ENCODE measurements at places on chromosomes 7 and 10.

GRCh38 chr7:124836173-124836572 lies 70.6 kb upstream of the GPR37 start:
- DNase-seq = no peak

DNA sequence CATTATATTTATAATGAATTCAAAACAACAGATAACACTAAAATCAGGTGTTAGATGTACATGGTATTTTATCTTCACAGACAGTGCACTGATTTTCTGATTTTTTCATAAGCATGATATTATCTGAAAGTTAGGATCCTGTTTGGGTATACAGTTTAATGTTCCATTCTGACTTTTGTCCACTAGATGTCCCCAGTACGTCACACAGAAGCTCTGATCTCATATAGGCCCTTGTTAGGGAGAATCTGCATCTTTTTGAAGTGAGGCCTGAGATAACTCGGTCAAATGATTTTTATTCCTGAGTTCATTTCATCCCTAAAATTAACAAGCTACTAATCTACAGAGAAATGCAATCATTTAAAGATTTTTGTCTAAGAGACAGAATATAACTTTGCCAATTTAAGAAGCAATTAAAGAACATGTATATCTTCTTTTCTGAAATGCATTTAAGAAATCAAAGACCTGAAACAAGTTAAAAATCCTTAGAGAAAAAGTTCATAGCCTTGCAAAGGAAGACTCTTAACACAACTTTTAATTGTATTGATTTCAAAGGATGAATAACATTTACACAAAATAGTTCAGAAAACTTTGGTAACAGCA lies 72.0 kb upstream of the TES start:
- DNase-seq = no peak

- no peak for DNase-seq
Observed at GRCh38 chr10:112827086-112827485, 123.0 kb upstream of the TCF7L2 start.

DNA sequence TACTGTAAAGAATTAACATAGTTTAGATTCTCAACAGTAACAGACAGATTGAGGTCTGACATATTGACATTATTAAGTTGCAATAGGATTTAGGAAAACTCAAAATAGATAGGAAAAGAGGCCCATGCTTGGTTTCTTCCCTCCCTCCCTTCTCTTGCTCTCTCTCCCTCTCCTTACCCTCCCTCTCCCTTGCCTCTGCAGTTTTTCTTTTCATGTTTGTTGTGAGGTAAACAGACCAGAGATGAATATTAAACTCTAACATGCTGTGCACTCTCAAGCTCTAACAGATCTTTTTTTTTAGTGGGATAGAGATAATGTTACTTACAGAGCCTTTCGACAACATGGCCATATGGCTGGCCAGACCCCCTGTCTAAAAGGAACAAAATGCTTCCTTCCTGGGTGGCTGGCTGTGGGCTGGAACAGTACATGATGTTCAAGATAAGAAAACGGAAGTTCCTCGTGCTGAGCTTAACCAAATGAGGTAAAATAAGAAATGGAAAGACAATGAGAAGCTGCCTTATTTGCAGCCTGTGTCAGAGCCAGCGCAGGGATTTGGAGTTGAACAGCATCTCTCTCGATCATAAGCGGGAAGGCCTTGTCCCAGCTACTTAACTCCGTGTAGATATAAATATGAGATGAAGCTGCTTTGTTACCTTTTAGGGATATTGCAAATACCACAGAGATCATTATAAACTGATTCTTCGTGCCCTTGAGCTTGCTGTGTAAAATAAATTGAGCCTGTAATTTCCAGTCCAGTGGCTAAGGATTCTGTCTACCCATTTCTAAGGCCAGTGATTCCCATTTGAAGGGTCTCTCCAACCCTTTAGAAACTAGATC lies 391.9 kb upstream of the NPVF start:
- peak; percentile 15 for DNase-seq

DNA sequence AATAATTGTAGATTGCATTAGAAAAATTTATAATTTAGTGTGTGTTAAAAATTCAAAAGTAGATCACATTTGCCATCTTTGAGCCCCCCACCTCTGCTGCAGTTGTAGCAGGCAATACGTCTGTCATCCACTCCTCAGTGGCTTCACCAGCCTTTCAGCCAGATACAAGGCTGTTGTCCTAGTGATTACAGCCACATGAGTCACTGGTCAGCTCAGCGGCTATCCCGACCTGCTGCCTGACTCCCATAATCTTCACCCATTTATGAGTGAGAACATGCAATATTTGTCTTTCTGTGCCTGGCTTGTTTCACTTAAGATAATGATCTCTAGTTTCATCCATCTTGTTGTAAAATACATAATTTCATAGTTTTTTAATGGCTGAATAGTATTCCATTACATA lies 9.2 kb downstream of the OR2A5 start:
- DNase-seq = no peak

DNA sequence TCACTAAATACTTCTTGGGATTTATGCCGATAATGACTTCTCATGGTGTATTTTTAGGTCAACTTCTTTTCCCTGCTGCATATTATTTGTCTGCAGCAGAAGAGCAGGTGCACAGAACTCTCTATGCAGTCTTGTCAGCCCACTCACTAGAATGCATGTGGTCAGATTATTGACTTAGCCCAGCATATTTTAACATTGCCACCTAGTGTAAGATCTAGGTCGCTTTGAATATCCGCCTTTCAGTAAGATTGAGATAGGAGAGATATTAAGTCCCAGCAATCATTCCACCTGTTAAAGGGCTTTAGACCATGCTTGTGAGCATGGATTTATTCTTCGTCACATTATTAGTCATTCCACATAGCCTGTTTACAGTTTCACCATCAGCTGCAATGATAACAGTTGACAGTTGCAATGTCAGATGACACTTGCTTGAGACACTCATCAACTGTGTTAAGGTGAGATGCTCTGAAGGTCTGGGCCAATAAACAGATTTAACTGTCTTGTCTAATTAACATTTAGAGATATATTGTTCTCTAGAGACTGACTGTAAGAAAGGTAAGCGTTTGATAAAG lies 491.7 kb downstream of the ARL4A start:
- no peak for DNase-seq

GRCh38 chr10:118027397-118027796 lies 19.3 kb downstream of the RAB11FIP2 start:
- DNase-seq = no peak

GRCh38 chr7:51253157-51253556 lies 63.5 kb downstream of the COBL start:
- DNase-seq = no peak

DNA sequence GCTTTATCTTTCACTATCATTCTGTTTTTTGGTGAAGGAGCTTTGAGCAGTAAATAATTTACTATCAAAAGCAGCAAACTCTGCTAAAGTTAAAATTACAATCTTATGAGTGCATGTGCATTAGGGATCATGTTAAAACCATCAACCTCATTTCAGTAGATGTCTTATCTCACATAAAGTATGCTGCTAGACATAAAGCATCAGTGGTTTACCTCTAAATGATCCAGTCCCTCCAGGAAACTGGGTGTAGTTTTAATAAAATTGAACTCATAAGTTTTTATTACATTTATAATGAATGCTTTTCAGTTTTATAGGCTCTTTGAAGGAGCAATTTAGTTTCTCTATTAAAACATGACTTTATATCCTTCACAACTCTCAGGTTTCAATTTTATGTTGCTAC lies 108.7 kb downstream of the LRRN3 start:
- no peak for DNase-seq

DNA sequence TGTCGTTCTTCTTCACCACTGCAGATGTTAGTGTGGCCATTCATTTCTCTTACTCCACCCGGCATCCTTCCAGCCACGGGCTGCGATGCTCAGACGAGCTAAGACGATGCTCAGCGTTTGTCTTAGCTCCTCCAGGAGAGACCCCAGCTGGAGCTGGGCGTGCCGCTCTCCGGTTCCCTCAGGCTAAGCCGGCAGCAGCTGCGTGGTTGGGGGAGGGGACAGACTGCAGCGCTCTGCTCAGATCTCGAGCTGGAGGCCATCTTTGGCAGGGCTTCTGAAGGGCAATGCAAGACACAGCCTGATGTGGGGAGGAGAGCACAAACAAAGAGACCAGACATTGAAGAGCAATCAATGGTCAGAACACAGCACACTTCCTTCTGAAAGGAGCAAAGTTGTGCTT lies 4.8 kb downstream of the INA start:
- peak; percentile 41 for DNase-seq

DNA sequence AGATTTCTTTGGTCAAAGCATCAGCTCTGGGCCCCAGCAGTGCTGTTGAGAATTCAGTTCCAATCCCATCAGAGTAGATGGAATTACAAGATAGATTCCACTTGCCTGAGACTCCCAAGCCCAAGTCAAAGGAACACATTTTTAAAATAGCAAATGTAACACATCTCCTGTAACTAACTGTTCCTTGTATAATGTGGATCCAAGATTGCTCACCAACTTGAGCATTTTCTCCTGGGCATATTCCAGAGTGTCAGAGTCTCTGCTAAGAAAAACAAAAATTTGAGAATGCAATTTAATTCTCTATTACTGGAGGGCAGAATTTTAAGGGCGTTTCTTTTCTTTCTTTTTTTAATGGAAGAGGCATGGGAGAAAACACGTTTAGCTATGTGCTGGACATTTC lies 136.7 kb downstream of the NEBL start:
- DNase-seq = no peak

DNA sequence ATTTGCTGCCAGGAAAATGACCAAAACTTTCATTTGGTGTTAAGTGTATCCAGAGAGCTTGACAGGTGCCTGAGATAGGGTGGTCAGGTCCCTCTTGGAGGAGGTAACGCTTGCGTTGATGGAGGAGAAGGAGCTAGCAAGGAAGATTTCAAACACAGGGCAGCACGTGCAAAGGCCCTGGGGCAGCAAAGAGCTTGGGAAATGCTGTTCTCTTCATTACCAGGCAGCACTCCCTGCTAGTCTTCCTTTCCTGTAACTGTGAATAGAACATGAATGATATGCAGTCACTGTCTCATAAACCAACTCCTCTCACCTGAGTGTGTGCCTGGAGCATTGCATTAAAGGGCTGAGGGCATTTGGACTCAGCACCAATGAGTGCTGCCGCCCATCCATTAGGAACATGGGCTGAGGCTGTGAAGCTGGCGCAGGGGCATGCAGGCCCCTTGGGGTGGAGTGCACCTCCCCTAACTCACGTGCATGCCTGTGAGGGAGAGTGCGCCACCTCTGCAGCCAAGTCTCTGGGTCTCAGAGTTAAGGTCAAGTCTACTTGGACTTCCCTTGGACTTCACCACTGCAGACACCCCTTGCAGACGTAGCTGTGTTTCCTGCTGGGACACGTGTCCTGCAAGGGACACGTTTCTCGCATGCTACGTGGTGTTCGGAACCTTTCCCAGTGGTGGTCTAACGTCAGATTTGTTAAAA lies 136.8 kb downstream of the PAXIP1 start:
- no peak for DNase-seq

- no peak for DNase-seq
Observed at GRCh38 chr10:100788002-100788903, 42.9 kb downstream of the PAX2 start.

DNA sequence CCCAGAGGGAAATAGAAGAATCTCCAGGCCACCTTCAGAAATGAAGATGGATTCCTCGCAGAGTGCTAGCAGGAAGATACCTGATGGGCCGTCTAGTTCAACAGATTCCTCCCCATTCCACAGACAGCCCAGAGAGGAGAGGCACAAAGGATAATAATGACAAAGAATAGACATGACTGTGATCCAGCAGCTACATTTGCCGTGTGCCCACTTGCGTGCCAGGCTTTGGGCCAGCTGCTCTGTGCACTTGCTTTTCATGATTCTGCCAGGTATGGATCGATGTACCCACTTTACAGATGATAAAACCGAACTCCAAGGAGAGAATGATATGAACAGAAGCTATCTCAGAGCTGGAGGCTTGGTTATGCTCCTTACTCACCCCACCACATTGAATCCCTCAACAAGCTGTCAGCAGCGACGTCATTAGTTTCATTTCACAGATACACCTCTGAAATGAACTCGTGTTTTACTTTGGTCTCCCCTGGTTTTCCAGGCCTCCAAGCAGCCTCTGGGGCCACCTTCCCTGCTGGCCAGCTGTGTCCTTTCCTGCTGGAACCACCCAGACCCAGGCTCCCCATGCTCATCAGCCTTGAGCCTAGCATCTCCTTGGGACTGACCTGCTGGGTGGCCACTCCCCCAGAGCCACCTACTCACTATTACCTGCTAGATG lies 11.9 kb upstream of the WDFY4 start:
- no peak for DNase-seq

- DNase-seq = no peak
Observed at GRCh38 chr7:12898004-12898403, 210.6 kb downstream of the ARL4A start.

GRCh38 chr10:120606051-120606764 lies 149.2 kb downstream of the PLPP4 start:
- no peak for DNase-seq

- DNase-seq = no peak
Observed at GRCh38 chr7:81394029-81394428, 375.8 kb downstream of the HGF start.

- no peak for DNase-seq
Observed at GRCh38 chr10:13883636-13884444, 297.1 kb downstream of the PRPF18 start.

DNA sequence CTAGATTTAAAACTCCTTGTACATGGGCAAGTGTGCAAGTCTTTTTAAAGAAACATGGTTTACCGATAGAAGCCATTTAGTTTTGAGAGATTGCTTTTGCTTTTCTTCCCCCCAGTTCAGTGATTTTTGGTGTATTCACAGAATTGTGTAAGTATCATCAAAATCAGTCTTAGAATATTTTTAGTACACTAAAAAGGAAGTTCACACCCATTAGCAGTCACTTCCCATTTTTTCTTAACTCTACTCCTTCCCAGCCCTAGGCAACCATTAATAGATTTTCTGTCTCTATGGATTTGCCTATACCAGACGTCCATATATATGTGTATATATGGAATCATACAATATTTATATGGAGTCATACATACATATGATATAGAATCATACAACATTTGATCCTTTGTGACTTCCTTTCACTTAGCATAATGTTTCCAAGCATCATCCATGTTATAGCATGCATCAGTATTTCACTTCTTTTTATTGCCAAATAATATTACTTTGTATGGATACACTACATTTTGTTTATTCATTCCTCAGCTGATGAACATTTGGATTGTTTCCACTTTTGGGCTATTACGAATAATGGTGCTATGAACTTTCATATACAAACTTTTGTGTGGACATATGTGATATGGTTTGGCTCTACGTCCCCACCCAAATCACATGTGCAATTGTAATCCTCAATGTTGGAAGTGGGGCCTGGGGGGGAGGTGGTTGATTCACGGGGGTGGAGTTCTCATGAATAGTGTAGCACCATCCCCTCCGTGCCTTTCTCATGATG lies 16.5 kb upstream of the ARL4A start:
- no peak for DNase-seq

GRCh38 chr10:4075443-4075842 lies 290.4 kb upstream of the KLF6 start:
- no peak for DNase-seq

GRCh38 chr7:42650171-42650570 lies 261.7 kb downstream of the C7orf25 start:
- no peak for DNase-seq

- peak; percentile 4 for DNase-seq
Observed at GRCh38 chr10:60155943-60156683, 233.6 kb downstream of the ANK3 start.

All from amygdala (tissue), 56 donors.